Right atrium auricular region (tissue), 2 donors: ENCODE measurements at places on chromosomes 7 and 10.

DNA sequence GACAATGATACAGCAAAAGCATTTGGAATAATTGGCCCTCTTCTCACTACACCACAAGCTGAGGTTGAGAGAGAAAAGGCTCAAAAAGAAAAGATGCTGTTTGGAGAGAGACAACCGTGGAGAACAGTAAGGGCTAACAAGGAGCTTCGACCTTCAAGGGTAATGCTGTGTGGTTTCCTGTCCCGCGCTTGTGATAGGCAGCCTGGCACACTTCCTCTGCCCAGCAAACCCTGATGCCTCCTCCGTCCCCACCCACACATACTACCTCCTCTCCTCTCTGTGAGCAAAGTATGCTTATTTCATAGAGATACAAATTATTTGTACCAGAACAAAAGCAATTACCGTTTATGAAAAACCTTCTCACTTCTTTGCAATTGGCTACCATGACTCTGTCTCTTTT is 755.4 kb downstream of the KCNMA1 start:
- DNase-seq: no peak

DNA sequence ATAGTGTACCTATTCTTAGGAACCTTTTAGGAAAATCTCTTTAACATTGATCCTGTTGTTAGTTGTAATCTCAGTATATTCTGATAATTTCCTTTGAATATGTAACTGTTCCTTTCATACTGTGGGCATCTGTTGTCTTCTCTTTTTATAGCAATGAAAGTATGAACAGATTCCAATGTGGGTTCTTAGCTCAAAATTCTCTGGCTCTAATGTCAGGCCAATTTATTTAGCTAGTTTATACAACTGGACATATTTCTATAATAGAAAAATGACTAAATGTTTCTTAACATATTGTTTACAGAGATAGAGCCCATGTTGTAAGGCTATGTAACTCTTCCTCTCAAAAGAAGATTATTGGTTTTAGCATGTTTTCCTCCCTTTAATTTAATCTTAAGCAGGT is 363.2 kb downstream of the AUTS2 start:
- no peak for DNase-seq

DNA sequence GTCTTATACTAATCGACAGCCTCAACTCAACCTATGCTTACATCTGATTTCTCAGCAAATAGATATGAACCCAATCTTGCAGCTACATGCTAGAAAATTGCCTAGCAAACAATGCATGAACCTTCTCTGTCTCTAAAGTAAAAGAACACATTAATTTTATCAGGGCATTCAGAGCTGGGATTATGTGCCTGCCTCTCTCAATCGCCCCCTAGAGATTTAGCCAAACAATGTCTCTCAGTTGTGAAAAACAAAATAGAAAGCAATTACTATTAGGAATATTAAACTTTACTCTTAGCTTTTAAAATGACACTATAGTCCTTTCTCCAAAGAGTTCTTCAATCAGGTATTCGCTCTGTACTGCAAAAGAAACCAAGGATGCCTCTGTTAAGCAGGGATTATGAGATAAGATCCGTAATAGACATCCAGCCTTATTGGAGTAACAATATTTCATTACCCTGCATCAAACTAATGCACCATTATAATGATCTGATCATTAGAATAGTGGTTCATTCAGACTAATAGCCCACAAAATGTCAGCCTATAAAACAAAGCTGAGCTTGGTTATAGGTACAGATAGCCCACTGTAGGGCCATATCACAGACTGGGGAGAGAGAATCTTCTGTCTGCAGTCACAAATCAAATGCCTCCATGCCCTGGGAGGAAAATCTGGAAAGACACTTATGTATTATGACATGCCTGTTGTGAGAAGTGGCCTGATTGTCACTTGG is 736.9 kb downstream of the PARD3 start:
- DNase-seq: no peak

- DNase-seq: no peak
Observed at GRCh38 chr10:31625566-31625965, 303.1 kb downstream of the ARHGAP12 start.

- no peak for DNase-seq
Observed at GRCh38 chr10:4902571-4903011, 60.6 kb upstream of the AKR1C1 start.

DNA sequence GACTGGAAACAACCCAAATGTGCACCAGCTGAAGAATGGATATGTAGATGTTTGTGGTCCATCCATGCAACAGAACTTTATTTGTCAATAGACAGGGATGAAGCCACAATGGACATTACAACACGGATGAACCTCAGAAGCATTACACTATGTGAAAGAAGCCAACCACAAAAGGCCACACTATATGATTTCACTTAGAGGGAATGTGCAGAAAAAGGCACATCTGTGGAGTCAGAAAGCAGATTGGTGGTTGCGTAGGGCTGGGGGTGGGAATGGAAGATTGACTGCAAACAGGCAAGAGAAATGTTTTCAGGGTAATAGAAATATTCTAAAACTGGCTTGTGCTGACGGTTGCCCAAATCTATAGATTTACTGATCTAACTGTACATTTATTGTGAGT is 34.3 kb upstream of the WASHC2A start:
- no peak for DNase-seq

GRCh38 chr7:120185940-120186682 is 86.9 kb upstream of the KCND2 start:
- DNase-seq: no peak

- no peak for DNase-seq
Observed at GRCh38 chr7:33423646-33424020, 294.3 kb downstream of the BBS9 start.

GRCh38 chr7:134619627-134620331 is 26.9 kb upstream of the BPGM start:
- DNase-seq: no peak

GRCh38 chr7:144854839-144855424 is 19.1 kb upstream of the TPK1 start:
- DNase-seq: no peak

GRCh38 chr10:120607016-120607709 is 150.1 kb downstream of the PLPP4 start:
- no peak for DNase-seq

DNA sequence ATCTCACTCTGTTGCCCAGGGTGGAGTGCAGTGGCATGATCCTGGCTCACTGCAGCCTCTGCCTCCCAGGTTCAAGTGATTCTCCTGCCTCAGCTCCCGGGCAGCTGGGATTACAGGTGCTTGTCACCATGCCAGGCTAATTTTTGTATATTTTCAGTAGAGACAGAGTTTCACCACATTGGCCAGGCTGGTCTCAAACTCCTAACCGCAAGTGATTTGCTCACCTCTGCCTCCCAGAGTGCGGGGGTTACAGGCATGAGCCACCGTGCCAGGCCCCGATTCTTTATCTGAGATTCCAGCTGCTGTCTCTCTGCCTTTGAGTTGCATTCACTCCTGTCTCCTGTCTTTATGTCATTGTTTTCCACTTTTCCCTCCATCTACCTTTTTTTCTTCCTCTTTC is 168.7 kb downstream of the TMEM178B start:
- DNase-seq: no peak

DNA sequence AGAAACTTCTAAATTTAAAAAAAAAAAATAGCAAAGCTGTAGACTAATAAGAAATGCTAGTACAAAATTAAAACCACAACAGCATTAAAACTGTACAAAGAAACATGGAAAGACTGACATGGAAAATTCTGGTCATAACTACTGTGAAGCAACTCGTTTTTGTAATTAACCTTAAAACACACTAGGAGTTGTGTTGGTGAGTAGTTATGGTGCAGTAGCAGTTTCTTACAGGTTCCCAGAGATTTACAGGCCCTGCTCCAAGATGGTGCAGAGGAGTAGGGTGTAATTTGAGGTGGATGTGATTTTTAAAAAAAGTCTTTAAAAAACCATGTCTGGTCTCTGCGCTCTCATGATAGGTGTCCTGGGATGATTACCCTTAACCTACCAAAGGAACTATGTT is 31.0 kb downstream of the TNKS2 start:
- no peak for DNase-seq

GRCh38 chr10:21507150-21507549 is 18.3 kb downstream of the SKIDA1 start:
- DNase-seq: no peak

- no peak for DNase-seq
Observed at GRCh38 chr7:112322070-112322469, 115.6 kb downstream of the ZNF277 start.

GRCh38 chr7:140867467-140868462 is 57.0 kb downstream of the BRAF start:
- no peak for DNase-seq

DNA sequence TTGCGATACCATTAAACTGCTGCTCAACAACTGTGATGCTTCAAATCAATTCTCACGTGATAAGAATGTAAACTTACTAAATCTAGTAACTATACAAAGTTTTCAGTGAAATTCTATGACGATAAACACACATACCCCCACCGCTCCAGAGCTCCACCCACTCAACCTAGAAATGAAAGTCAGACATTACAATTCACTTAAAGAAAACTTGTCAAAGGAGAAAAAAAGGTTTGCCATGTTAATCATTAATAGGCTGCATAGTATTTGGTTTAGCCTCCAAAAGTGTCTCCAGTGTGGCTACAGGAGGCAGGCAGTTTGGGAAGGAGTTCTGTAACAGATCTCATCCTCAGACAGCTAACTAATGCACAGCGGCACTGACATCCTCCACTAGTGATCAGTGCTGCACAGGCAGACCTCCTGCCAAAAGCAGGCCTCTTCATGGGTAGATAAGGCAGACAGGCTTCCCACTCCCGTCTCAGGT is 3.1 kb downstream of the HERPUD2 start:
- no peak for DNase-seq

- peak; percentile 67 for DNase-seq
Observed at GRCh38 chr7:43108255-43109011, 4.0 kb upstream of the HECW1 start.

DNA sequence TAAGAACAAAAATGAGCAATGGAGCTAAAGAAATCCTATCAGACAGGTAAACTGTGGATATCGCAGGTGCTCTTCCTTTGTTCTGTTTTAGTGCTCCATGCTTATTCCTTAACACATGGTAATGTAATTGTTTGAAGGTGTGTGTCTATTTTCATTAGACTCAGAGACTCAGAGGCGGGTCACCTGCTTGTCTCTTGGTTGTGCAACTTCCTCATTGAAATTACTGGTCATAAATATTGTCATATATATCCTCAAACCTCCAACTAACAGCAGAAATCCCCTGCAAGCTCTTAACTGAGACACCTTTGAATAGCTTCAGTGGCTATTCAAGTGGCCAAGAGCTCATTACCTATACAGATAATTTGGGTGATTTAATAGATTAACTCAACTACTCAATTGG is 177.2 kb downstream of the PTN start:
- no peak for DNase-seq

- no peak for DNase-seq
Observed at GRCh38 chr10:120420421-120420820, 36.6 kb upstream of the PLPP4 start.

DNA sequence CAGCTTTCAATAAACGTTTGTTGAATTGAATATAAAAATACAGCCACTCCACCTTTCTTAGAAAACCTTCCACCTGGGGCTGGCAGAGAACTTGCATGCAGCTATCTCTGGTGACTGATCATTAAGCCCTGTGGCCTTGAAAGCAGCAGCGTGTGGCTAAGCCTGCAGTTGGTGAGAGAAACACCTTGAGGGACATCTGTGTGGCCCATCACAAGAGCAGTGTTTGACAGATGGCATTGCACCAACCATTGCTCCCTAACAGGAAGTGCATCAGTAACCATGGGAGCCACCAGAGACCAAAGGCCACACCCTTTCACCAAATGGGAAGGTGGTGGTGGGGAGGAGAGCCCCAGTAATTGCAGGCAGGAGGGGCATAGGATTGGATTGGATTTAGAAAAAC is 22.4 kb downstream of the RHOBTB1 start:
- no peak for DNase-seq

DNA sequence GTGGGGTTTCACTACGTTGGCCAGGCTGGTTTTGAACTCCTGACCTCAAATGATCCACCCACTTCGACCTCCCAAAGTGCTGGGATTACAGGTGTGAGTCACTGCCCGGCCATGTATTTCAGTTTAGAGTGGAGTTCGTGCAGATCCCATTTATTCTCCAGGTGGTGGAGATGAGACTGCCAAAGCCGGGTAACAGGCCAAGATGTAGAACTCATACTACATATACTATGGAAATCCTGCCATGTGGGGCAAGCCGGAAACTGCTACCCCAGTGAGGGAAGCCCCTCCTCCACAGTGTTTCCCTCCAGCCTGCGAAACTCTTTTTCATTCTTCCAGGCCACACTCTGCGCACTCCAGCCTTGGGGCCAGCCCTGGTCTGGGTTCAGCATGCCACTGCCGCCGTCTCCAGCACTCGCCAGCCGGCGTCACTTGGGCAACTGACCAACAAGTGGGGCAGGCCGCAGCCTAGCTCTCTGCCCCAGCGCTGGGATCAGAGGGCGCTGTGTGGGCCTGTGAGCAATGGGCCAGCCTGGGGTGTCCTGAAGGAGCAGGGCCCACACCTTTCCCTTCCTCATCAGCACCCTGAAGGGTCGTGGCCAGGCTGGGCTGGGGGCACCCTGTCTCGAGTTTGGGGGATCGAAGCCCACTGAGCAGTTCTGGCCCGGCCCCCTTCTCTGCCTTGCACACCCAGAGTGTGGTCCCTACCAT is 122.0 kb downstream of the TRRAP start:
- peak; percentile 47 for DNase-seq

DNA sequence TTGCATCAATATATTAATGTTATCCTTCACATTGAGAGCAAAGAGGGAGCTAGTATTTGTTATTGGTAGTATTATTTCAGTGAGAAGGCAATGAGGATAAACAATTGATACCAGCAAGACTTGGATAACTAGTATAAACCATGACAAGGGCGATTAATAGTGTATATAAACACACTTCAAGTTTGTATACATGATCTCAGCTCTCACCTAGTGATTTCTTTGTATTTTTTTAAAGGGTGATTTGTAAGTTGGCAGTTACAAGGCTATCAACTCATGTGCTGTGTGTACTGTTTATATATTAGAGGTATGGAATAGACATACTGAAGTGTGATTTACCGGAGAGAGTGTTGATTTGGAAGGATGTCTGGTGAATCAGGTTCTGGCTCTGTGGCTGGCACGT is 88.0 kb downstream of the SNX10 start:
- DNase-seq: no peak

- no peak for DNase-seq
Observed at GRCh38 chr7:99111591-99111990, 32.3 kb downstream of the SMURF1 start.

- DNase-seq: no peak
Observed at GRCh38 chr7:118758582-118758981, 534.1 kb downstream of the ANKRD7 start.

GRCh38 chr10:84543948-84544347 is 215.6 kb downstream of the CCSER2 start:
- DNase-seq: no peak

- DNase-seq: no peak
Observed at GRCh38 chr7:108087778-108088177, 42.4 kb downstream of the LAMB4 start.

- DNase-seq: no peak
Observed at GRCh38 chr10:117320050-117320665, 55.1 kb downstream of the PDZD8 start.

GRCh38 chr7:151291206-151291605 is 42.7 kb upstream of the SMARCD3 start:
- DNase-seq: no peak

GRCh38 chr10:11014671-11015445 is 2.8 kb upstream of the CELF2 start:
- DNase-seq: no peak
